ENCODE measurements at places on chromosomes 2 and 18.

- no peak for DNase-seq
Observed at GRCh38 chr2:238105506-238106338, 5.6 kb downstream of the ESPNL start.

- no peak for DNase-seq
Observed at GRCh38 chr18:76434452-76434851, 60.6 kb downstream of the ZNF516 start.

- DNase-seq: no peak
Observed at GRCh38 chr2:40654346-40654745, 202.5 kb upstream of the SLC8A1 start.

- DNase-seq: no peak
Observed at GRCh38 chr2:120905824-120906571, 170.3 kb downstream of the GLI2 start.

GRCh38 chr2:71001592-71001927, 6.9 kb upstream of the TEX261 start:
- DNase-seq: no peak

GRCh38 chr2:62467475-62468321, 38.3 kb downstream of the TMEM17 start:
- no peak for DNase-seq

All from C1 segment of cervical spinal cord (tissue), 14 donors.